Kidney epithelial cell (primary cell): ENCODE measurements at places on chromosomes 12 and 14.

GRCh38 chr12:31029916-31030562, 43.6 kb upstream of the DDX11 start:
- DNase-seq = no peak

GRCh38 chr12:49622501-49623141, 740 bp upstream of the PRPF40B start:
- no peak for DNase-seq

DNA sequence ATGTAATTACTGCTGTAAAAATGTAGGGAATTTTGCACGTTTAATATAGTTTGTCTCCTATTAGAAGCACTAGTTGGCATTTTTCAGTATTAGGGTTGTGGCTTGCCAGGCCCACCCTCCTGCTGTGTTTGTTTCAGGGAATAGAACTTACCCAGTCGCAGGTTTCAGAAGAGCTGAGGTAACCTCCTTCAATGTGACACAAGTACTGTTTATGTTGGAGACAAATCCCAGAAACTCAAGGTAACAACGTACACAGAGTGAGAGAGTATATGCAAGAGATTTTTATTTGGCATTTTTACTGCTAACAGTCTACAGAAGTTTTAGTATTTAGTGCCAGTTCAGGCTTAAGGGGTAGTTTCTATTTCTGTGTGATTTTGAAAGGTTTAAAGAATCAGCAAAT, 284.3 kb downstream of the RAD51B start:
- no peak for DNase-seq

DNA sequence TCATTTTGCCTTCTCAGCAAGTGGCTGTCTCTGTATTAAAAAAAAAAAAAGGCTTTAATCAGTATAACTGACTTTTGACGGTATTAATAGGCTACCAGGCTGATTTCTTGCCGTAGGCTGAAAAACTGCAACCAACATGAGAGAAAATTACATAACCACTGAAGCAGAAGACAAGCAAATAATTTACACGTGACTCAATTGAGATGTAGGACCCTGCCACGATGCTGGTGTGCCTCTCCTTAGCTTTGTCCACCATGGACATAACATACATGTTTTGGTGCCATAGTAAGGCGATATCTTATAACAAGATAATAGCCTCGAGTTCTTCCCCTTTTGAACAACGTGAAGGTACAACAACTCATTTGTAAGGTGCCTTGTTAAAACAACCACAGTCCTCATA, 88.7 kb upstream of the GRIP1 start:
- DNase-seq = no peak

GRCh38 chr12:46362895-46363581, 9.5 kb downstream of the SLC38A2 start:
- no peak for DNase-seq

DNA sequence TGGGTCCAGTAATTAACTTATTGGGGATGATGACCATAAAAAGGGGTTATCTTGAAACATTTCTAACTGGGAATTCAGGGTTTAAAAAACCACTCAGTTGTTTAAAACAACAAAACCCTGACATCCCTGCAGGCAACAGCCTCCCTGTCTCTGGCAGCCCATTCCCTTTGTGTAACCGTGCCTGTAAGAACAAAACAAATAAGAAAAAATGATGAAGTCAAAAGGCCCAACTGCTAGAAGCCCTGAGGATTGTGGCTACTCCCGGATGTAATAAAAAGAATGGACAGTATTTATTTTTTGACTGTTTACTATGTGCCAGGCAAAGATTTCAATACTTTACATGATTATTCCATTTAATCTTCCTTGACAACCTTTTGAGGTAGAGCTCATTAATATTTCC, 75.3 kb downstream of the TMCC3 start:
- no peak for DNase-seq

DNA sequence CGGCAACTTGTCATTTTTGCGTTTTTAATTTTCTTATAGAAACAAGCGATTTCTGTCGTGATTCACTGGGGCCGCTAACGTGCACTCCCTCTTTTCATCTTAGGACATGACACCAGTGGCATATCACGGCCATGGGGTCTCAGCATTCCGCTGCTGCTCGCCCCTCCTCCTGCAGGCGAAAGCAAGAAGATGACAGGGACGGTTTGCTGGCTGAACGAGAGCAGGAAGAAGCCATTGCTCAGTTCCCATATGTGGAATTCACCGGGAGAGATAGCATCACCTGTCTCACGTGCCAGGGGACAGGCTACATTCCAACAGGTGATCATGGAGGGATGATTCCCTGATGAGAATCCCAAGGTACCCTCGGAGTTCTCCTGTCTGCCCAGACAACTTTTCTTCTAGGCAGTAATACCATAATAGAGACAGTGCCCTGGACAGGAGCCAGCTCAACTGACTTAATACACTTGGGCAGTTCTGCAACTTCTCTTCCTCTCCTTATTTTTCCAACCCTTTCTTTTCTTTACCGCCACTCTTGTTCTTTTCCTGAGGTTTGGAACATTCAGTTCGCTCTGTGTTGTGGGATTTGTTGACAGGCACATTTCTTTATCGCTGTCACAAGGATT, 821 bp downstream of the TMEM106C start:
- DNase-seq = no peak

DNA sequence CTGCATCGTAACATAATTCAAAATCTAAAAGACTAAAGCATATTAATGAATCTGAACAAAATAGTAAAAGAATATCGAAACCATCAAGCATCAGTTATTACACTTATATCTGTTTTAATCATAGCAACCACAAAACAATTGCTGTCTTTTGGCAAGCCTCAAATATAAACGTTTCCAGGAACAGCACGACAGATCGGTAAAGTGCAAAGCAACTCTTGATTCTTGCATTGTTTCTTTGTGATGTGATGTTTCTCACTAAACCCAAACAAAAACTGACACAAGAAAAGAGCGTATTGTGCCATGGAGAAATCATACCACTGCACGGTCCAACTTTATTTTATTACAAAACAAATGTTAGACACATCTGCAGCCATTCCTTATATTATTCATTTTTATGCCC, 9.2 kb upstream of the MYF6 start:
- DNase-seq = no peak

- no peak for DNase-seq
Observed at GRCh38 chr14:62768753-62769152, 276.5 kb downstream of the KCNH5 start.

DNA sequence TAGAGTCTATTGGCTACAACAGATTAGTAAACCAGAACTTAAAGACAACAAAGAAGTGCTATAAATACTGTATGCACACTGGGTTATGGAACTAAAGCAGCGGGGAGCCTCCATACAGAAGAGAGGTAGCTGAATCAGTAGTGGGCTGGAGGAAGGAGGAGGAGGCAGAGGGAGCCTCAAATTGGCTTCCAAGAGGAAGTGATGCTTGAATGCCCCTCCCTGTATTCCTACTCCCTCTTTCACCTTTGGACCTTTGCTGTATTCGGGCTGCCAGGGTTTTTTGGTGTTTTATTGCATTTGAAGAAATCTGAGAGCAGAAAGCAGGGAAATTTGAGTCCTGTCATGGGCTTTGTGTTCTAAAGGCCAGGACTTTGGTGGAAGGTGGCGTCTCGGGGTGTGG, 104.0 kb upstream of the PTPRB start:
- no peak for DNase-seq

- DNase-seq = no peak
Observed at GRCh38 chr14:50364792-50365191, 31.9 kb downstream of the CDKL1 start.

- DNase-seq = no peak
Observed at GRCh38 chr12:47868552-47869031, 36.2 kb downstream of the VDR start.

- no peak for DNase-seq
Observed at GRCh38 chr12:90936230-90937005, 18.6 kb downstream of the CCER1 start.

DNA sequence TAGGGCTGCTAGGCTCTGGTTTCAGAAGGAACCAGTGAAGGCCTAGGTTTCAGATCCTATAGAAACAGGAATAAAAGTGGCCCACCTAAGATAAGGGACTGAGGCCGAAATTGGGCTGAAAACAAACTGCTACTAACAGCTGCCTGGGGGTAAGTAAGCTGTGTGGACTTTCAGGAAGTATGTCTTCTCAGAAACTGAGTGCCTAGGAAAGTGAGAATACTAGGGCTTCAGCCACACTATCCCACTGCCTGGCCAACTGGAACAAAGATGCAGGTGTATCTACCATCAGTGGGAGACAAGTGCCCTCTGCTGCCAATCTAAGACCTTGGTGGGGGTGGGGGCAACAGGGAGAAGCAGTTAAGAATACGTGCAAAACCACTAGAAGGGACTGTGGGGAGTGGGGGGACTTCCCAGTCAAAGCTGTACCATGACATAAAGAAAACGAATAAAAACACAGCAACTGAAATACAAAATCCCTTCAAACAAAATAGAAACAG, 82.5 kb downstream of the MED13L start:
- DNase-seq = no peak

- no peak for DNase-seq
Observed at GRCh38 chr14:93938751-93939303, 11.7 kb downstream of the FAM181A start.

GRCh38 chr12:131432532-131433260, 278.2 kb upstream of the SFSWAP start:
- no peak for DNase-seq

DNA sequence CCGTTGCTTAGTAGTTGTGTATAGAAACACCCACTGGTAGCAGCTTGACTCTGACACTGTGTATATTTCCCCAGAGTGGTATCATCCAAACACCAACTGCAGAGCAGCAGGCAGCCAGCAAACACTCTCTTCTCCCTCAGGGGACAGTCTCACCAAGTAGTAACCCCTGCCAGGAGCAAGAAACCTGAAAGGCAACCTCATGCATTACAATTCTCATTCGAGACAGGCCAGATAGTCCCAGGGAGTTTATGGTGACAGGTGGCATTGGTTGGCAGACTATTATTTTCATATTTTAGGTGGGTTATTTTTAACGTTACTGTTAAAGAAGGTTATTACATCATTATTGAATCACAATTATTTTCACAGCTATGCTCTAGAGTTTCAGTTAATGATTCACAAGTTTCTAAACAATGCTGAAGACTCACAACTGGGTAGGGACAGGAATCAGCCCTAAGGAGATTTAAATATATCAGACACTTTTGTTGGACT, 222.8 kb downstream of the EGLN3 start:
- DNase-seq = no peak

DNA sequence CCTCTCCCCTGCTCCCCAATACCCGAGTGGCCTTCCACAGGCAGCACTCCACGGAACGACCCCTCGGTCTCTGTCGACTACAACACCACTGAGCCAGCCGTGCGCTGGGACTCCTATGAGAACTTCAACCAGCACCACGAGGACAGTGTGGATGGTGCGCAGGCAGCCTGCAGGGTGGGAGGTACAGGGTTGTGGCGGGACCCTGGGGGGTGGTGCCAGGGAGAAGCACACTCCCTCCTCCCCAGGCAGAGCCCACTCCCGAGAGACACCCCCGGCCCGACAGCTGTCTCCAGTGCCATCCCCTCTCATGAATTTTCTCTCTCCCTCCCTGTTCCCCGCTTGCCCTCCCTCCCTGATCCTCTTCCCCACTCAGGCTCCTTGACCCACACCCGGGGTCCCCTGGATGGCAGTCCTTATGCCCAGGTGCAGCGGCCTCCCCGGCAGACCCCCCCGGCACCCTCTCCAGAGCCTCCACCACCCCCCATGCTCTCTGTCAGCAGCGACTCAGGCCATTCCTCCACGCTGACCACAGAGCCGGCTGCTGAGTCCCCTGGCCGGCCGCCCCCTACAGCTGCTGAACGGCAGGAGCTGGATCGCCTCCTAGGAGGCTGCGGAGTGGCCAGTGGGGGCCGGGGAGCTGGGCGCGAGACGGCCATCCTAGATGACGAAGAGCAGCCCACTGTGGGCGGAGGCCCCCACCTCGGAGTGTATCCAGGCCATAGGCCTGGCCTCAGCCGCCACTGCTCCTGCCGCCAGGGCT, 9.0 kb downstream of the TNS2 start:
- no peak for DNase-seq

GRCh38 chr14:102201353-102201738, 61.6 kb downstream of the WDR20 start:
- DNase-seq = no peak

GRCh38 chr12:84974155-84974815, 61.7 kb upstream of the SLC6A15 start:
- no peak for DNase-seq

DNA sequence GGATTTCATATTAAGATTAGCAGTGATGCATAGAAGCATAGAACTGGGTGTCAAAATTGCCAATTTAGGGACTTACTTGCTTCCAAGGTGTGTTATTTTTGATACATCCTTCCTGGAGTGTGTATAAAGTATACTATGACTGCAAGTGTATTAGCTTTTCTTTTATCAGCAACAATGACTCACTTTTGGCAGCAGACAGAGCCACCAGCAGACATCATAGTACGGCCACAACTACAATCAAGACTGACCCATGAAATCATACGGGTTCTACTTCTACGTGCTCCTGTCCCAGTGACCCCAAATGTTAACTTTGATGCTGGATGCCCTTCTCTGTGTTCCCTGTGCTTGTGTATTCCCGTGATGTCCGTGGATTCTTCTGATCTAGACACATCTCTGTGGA, 443.9 kb downstream of the TMEM132D start:
- no peak for DNase-seq

GRCh38 chr12:51752234-51752889, 96.2 kb downstream of the FIGNL2 start:
- DNase-seq = peak; percentile 42

GRCh38 chr12:50005175-50005574, 20.1 kb downstream of the RACGAP1 start:
- DNase-seq = no peak

DNA sequence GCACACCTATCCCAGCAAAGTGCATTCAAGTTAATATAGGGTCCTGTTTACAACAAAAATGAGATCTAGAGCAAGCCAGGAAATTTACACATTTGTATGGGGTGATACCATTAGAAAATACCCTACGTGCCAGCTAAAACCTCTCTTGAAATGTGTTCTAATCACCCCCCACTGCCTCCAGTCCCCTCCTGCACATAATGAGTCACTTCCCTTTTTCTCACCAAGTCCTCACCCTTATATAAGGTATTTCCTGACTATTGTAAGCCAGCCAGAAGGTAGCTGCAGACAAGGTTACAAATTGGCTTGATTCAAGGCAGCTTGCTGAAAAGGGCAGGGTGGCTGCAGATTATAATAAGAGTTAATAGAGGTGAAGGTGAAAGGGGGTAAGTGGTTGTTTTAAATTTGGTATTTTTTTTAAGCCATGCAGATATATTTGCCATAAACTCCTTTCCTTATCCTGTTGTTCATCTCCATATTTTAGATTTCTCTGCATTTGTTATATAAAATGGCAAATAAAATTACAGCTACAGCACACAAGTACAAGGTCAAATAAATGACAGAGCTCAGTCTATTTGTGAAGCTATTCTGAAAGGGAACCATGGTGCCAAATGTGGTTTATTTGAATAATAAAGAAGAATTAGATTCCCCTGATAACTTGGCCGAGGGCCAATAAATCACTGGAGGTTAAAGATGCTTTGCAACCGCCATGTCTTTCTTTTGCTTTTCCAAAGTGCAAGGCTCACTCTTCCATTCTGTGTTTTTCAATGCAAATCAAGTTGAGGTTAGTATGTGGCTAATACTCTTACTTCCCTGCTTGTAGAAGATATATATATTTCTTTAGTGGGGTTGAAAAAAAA, 385.9 kb downstream of the EGLN3 start:
- peak; percentile 86 for DNase-seq
